ENCODE measurements at places on chromosomes 5 and 9.

GRCh38 chr5:56763182-56763581 lies 52.2 kb upstream of the MAP3K1 start:
- DNase-seq, result no peak

GRCh38 chr9:86721226-86721781 lies 226.0 kb downstream of the GAS1 start:
- DNase-seq, result no peak

- no peak for DNase-seq
Observed at GRCh38 chr5:34621277-34622097, 34.6 kb upstream of the RAI14 start.

DNA sequence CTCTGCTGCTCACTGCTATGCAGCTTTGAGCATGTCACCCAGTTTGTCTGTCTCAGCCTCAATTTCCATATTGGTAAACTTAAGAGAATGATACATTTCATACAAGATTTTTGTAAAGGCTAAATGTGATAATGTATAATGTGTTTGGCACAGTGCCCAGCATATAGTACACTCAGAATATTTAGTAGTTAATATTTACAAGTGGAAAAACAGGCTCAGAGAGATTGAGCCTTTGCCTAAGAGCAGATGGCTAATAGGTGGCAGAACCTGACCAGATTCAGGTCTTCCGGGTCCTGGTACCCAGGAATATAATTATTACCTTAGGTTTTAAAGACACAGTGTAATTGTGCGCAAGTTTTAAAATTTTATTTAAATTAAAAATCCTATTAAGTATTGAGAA lies 46.8 kb upstream of the KIAA1958 start:
- DNase-seq, result no peak

DNA sequence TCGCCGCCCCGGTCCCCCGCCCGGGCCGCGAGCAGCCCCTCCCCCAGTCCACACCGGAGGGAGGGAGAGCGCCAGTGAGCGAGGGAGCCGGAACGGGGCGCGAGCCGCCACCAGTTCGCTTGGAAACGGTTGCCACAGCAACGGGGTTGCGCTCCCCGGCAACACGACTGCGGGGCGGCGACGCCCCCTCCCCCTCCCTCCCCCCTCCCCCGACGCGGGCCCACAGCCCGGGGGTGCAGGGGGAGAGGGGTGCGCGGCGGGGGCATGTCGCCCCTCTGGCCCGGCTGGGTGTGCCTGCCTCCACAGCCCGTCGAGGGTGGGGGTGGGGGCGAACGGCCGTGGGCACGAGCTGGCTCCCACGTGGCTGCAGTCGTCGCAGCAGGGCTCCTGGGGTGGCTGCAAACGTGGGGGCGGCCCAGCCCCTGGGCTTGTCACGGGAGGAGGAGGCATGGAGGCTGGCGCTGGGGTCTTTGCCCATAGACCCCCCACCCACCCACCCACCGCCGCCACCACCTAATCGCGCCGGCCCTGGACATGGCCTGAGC lies 524 bp downstream of the PRR7 start:
- no peak for DNase-seq

DNA sequence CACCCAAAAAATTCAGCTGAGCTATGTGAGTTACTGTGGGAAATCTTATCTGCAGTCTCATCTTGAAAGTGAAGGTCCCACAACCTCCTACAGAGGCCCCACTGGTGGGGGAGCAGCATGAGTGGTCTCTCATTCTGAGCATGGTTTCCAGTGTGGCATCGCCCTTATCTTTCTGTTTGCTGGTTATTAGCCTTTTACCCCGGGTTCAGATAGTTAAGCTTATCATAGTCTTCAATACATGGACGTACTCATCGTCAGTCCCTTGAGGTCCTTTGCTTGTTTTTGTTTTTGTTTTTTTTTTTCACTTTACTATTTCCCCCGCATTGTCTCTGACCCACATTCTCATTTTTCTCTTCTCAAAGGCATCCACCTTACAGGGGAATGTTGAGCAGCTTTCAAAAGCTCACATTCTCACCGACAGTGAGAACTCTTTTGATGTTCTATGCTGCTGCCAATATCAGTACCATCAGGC lies 7.7 kb upstream of the HAVCR2 start:
- no peak for DNase-seq

GRCh38 chr5:35485487-35485886 lies 132.2 kb upstream of the SPEF2 start:
- DNase-seq, result no peak

DNA sequence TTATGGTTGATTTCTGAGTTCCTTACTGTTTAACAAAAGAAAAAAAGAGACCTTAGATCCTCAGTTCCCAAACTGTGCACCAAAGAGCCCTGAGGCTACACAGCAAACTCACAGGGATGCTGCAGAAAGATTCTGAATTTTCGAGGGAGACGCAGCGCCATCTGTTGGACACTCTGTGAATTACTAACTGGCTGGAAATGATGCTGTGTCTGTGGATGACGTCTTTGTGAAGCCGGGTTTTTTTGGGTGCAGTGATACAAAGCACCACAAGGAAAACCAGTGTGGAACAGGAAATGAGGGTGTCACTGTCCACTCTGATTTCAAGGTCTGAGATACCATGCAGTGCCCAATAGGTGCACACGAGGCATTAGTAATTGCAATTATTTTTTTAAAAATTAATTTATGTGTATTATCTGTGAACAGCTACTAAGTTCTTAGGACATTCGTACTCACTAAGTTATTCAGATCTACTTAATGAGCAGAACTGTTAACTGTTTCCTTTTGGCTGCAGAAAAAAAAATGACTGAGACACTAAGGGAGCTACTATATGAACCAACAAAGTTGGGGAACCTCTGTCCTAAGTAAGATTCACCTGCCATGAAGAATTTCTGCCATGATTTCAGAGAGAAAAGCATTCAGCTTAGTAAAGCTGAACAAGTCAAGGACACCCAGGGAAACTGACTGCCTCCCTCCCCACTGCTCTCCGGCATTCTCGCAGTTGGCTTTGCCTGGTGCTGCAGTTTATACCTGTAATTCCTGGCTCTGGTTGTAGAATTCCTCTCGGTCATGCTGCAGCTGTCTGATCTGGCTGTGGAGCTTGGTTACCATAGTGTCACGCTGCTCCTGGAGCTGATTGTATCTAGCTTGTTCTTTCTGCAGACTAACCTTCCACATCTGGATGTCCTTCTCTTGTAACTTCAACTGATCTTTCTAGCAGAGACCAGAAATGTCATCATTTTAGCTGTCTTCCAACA lies 23.4 kb downstream of the SPACA9 start:
- DNase-seq, result peak; percentile 74

- no peak for DNase-seq
Observed at GRCh38 chr5:33223563-33224284, 217.0 kb upstream of the TARS1 start.

- DNase-seq, result no peak
Observed at GRCh38 chr9:2723376-2724065, 6.2 kb downstream of the KCNV2 start.

DNA sequence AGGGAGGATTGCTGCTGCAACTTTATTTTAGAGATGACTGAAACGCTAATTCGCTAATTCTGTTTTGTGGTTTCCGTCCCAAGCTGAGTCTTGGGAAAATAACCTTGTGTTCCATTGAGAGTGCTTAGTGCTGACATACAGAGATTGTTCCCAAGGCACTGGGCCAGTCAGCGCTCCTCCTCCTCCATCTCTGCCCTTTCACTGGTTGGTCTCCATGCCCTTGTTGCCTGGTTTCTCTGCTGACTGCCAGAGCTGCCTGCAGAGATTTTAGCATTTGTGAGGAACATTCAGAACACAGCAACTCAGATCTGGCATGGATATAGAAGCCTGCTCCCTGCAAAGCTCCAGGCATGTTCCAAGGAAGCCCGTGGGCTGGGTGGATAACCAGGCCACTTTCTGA lies 126.0 kb upstream of the IRX2 start:
- no peak for DNase-seq

GRCh38 chr5:66633754-66634153 lies 37.6 kb downstream of the MAST4 start:
- DNase-seq, result no peak

- no peak for DNase-seq
Observed at GRCh38 chr5:77353251-77353650, 138.9 kb downstream of the WDR41 start.

GRCh38 chr9:8962084-8962483 lies 1162.5 kb upstream of the DMAC1 start:
- no peak for DNase-seq

GRCh38 chr9:88551546-88552137 lies 16.7 kb downstream of the NXNL2 start:
- DNase-seq, result no peak

GRCh38 chr5:103411711-103412110 lies 150.9 kb downstream of the NUDT12 start:
- no peak for DNase-seq

- DNase-seq, result no peak
Observed at GRCh38 chr9:22529426-22530199, 83.0 kb downstream of the DMRTA1 start.

- DNase-seq, result no peak
Observed at GRCh38 chr5:143054480-143054941, 284.3 kb downstream of the ARHGAP26 start.

- DNase-seq, result no peak
Observed at GRCh38 chr9:126838895-126839294, 21.5 kb upstream of the ZBTB34 start.

GRCh38 chr5:119694284-119694683 lies 64.9 kb downstream of the FAM170A start:
- DNase-seq, result no peak

- DNase-seq, result no peak
Observed at GRCh38 chr9:36263683-36264082, 5.4 kb upstream of the GNE start.

GRCh38 chr5:28483327-28484025 lies 1445.1 kb upstream of the CDH9 start:
- no peak for DNase-seq

GRCh38 chr9:124754289-124754688 lies 16.8 kb downstream of the NR6A1 start:
- no peak for DNase-seq

GRCh38 chr9:96493757-96494156 lies 43.8 kb downstream of the HABP4 start:
- no peak for DNase-seq

DNA sequence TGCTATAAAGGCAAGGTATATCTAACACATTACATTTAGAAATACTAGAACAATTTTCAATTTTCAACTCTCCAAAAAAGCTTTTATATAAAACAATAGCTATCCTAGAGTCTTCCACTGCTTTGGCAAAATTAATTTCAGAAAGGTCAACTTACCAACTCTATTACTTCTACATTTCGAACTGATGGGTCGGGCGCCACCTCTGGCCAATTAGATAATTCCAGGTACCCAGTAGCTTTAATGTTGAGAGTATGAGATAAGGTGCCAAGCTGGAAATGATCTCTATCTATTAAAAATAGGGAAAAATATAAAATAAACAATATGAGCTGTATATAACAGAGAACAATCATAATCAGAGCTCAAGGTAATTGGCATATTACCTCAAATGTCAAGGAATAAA lies 166.6 kb downstream of the AP3B1 start:
- no peak for DNase-seq

GRCh38 chr5:67301285-67301903 lies 104.8 kb upstream of the CD180 start:
- no peak for DNase-seq

DNA sequence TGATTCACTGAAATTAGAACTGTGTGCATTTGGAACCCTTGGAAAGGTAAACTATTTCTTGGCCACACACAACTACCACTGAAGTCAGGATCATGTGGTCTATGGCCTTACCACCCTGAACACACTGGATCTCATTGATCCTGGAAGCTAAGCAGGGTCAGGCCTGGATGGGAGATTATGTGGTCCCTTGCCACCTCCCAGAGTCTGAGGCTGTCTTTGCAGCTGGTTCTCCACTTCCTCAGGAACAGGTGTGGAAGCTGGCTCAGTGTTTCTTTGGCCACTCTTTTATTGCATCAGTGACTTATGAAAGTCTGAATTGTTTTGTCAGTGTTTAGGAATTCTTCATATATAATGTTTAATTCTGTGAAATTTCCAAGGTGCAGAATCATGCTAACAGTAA lies 89.2 kb downstream of the TEK start:
- no peak for DNase-seq

Data from right renal cortex interstitium (tissue), 3 donors.